ENCODE measurements at places on chromosomes 2 and 18. TPM values are rescaled to one million over a fixed set of nuclear protein-coding genes. Genes with fewer than 3 reads are reported as not detected.

The ELAC1 gene
- total RNA-seq, result 4.2 TPM

The XIRP2 gene
- under 0.01 TPM for total RNA-seq

The BCL2 gene
- 0.89 TPM for total RNA-seq

The ARHGAP25 gene
- total RNA-seq, result 0.30 TPM

The ALPP gene
- not detected for total RNA-seq

Measured in smooth muscle cell of the umbilical artery (primary cell).